NCI-H1417 treated with DMSO at 0.1 percent for 48 hours (cell line): ENCODE measurements at places on chromosomes 16 and 17.

DNA sequence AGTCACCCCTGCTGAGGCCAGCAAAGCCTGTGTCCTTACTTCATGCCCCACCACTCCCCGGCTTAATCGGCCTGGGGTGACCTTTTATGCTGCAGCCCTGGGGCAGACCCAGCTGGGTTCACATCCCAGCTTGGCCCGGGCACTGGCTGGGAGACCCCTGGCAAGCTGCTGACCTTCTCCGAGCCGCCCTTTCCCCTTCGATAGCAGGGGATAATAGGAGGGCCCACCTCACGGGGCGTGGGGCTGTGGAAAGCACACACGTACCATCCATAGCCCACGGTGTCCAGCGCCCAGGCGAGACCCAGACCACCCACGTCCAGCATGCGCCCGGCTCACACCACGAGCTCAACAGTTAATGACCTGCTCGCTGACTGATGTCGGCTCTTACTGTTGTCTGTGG, 26.8 kb downstream of the TBC1D16 start:
- DNase-seq, result no peak

GRCh38 chr17:17514361-17514992, 18.3 kb upstream of the RASD1 start:
- no peak for DNase-seq

- no peak for DNase-seq
Measured at GRCh38 chr17:62800585-62800984, 7.5 kb downstream of the MARCHF10 start.

- no peak for DNase-seq
Measured at GRCh38 chr17:65022751-65023700, 33.5 kb downstream of the GNA13 start.

- DNase-seq, result no peak
Measured at GRCh38 chr17:62670202-62670821, 42.8 kb downstream of the MRC2 start.

- DNase-seq, result no peak
Measured at GRCh38 chr16:57027067-57027466, 37.7 kb downstream of the NLRC5 start.

GRCh38 chr17:37481001-37481665, 8.6 kb upstream of the DUSP14 start:
- DNase-seq, result no peak

DNA sequence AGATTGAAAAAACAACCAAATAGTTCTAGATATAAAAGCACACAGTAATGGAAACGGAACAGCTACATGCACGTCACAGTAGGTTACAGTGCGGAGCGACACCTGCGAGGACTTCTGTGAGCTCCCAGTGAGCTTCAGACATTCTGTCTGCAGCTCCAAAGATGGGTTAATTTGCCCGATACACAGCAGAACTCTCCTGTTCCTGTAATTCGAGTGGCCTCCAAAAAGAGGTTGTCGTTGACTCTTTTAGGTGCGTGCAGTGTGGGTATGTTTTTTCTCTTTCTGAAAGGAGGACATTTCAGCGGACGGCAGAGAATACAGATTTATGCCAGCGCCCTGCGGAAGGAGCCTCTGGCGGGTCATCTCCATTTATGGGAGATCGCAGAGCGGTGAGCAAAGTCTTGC, 2.9 kb downstream of the OR1F1 start:
- DNase-seq, result no peak

DNA sequence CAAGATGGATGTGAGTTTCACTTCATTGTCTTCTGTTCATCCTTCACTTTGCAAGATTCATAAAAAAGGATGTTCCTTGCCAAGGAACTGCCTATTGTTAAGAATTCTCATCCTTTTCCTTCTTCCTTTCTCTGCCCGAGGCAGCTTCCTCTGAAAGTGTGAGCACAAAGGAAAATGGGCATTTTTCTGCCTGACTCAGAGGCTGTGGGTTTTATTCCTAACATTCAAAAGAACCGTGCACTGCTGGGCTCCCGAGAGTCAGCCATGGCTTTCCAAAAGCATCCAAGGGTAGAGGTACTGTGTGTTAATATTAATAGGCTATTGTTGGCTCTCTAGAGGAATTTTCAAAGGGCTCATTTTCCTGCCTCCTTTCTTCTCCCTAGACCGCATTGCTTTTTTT, 289.4 kb downstream of the ABCC12 start:
- no peak for DNase-seq

- DNase-seq, result no peak
Measured at GRCh38 chr16:10834766-10835165, 16.2 kb upstream of the TVP23A start.

- no peak for DNase-seq
Measured at GRCh38 chr17:77493901-77494663, 353.3 kb downstream of the SEC14L1 start.

DNA sequence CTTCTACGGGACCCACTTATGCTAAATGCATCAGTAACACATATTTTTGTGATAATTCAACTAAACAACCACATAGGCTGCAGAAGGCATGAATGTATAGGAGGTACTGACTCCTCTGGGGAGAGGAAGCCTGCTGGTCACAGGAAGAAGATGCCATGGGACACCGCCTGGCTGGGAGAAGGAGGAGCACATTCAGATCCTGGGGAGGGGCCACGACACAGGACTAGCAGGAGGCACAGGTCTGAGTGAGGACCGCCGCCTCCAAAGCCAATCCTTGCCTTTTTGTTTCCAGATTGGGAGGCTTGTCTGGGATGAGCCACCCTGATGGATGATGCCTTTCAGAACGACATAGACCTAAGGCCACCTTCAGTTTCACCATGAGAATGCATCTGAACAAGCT, 34.6 kb downstream of the MBTPS1 start:
- DNase-seq, result no peak

- DNase-seq, result no peak
Measured at GRCh38 chr16:87235810-87236515, 81.2 kb downstream of the C16orf95 start.

- no peak for DNase-seq
Measured at GRCh38 chr16:67451061-67451703, 20.3 kb downstream of the HSD11B2 start.

- DNase-seq, result no peak
Measured at GRCh38 chr17:57649731-57650484, 95.2 kb downstream of the CCDC182 start.
